ENCODE measurements at places on chromosomes 2 and 18. TPM values are rescaled to one million over a fixed set of nuclear protein-coding genes. Genes with fewer than 3 reads are reported as not detected.

The C2orf66 gene
- not detected for total RNA-seq

The GALNT1 gene
- 37.1 TPM for total RNA-seq

The NDUFS1 gene
- total RNA-seq: 172 TPM

The CNDP1 gene
- not detected for total RNA-seq

The MAP3K19 gene
- total RNA-seq: not detected

The STAT4 gene
- 0.59 TPM for total RNA-seq

The CTNNA2 gene
- not detected for total RNA-seq

GRCh38 chr18:71327850-71328249 is 1039.0 kb downstream of the SOCS6 start:
- DNase-seq: no peak

GRCh38 chr2:128422571-128422970 is 103.9 kb upstream of the HS6ST1 start:
- DNase-seq: peak; percentile 77

DNA sequence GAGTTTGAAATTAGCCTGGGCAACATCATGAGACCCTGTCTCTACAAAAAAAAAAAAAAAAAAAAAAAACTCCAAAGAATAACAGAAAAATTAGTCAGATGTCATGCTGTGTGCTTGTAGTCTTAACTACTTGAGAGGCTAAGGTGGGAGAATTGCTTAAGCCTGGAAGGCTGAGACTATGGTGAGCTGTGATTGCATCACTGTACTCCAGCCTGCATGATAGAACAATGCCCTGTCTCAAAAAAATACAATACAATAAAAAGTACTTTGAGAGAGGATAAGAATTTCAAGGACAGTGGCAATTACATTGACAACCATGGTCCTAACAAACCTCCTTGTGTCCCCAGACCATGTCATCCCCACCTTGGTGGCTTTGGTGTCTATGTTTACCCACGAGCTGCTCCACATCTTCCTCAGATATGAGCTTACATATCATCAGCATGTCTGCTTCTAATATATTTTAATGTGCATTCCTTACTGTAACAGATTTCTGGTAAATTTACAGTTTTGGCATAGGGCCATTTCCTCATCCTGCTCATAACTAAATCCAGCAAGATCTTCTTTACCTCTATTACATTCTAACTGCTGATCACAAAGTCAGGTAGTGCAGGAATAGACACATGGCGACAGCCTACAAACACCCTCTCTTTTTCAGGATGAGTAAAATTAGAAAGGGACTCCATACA is 437.7 kb upstream of the HNRNPA3 start:
- no peak for DNase-seq

DNA sequence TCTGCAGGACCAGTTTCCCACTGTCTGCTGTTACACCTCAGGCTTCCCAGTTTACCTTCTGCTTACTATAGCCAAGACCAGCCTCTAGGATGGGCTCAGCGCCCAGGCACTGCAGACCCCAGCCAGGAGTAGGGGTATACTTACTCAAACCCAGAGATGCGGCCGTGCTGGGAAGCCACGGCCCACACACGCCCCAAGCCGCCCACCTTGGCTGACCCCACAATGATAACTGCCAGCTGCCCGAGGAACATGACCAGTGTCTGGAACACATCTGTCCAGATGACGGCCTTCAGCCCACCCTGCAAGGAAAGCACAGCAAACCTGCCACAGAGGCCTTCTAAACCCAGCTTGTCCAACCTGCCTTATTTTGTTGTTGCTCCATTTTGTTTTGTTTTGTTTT is 6.6 kb upstream of the ATRAID start:
- no peak for DNase-seq

DNA sequence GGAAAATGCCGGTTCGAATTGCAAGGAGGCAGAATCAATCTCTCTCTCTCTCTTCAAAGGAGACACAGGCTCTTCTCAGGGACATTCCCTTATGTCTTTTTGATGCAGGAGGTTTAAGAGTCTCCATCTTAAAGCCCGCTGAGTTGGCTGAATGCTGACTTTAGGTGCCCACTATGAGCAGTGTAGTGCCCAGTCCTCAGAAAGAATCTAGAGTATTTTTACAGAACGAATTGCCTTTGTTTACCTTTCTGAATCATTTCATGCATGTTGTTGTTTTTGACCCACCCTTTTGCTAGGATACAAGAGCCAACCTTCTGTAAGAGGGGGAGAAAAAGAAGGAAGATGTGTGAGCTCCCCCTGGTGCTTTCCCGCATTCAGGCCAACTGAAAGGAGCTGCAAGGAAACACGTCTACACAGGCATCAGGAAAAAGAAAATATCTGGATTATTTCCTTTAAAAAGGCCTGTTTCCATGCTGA is 193.5 kb upstream of the TCF4 start:
- DNase-seq: peak; percentile 69

DNA sequence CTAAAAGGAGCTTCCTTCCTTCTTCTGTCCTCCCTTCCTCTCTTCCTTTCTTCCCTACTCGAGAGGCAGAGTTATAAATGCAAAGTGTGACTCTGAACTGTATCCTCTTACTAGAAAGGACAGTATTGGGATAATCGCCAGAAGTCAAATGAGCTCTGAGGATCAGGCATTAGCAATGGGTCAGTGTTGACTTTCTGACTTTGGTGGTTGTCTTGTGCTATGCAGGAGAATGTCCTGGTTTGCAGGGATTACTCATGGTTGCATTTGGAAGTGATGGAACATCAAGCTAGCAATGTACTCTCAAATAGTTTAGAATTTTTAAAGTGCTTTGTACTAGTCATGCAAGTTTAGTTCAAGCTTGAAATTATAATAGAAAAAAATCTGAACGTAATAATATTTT is 115.6 kb downstream of the TXNL1 start:
- DNase-seq: no peak

- peak; percentile 94 for DNase-seq
Observed at GRCh38 chr2:233152541-233152940, 92.4 kb downstream of the INPP5D start.

GRCh38 chr2:56757884-56758545 is 574.2 kb downstream of the CCDC85A start:
- DNase-seq: no peak

- no peak for DNase-seq
Observed at GRCh38 chr2:30177440-30177839, 30.6 kb downstream of the YPEL5 start.

DNA sequence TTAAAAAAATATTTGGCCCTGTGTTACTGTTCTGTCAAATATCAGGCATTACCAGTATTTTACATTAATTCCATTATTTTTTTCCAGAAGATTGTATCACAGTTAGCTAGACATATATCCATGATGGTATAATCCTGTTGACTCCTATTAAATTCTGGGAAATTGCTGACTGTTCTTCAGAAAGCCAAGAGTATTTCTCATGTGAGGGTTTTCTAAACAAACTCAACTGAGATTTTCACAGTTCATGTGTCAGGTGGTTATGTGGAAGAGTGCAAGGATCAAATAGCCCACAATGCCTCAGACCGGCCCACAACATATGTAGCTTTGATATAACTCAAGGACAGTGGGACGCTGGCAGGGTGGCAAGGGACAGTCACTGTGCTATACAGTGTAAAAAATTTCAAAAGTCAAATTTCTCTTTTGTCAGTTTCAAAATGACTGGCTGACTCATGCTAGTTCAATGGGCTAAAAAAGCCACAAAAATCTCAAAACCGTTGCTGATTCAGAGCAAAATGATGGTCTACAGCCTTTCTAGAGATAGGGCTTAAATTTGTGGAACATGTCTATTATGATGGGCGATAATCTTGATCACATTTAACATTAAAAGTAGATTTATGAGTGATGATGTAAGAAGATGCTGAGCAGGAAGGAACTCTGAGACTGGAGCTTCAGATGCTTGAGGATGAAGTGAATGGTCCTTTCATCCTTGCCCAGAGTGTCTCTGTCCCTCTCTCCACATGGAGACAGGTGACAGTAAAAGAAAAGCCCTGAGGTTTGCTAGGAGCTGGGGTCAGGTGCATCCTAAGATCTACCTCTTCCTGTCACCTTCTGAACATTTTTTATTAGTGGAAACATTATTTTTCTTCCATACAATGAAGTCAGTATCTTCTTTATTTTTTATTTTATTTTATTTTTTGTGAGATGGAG is 175.8 kb upstream of the PIEZO2 start:
- peak; percentile 89 for DNase-seq

Measured in RPMI7951 (cell line).